Transverse colon (tissue), 4 donors: ENCODE measurements at places on chromosomes 16 and 17.

- no peak for DNase-seq
Observed at GRCh38 chr17:50172130-50172529, 6.3 kb downstream of the SGCA start.

GRCh38 chr16:67284699-67285646, 5.6 kb downstream of the PLEKHG4 start:
- DNase-seq = peak; percentile 49

GRCh38 chr17:40092581-40092980, 7.8 kb downstream of the NR1D1 start:
- no peak for DNase-seq

- DNase-seq = no peak
Observed at GRCh38 chr17:11304568-11304967, 63.6 kb downstream of the SHISA6 start.
